ENCODE measurements at places on chromosomes 2 and 18.

GRCh38 chr18:69528435-69528834, 127.7 kb downstream of the DOK6 start:
- DNase-seq: peak; percentile 75

DNA sequence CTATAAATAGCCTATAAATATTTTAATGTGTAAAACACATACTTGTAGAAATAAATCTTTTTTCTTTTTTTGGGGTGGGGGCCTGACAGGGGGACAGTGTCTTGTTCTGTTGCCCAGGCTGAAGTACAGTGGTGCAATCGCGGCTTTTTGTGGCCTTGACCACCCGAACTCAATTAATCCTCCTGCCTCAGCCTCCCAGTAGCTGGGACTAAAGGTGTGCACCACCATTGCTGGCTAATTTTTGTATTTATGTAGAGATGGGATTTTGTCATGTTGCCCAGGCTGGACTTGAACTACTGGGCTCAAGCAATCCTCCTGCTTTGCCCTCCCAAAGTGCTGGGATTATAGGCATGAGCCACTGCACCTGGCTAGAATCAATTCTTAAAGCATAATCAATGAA, 37.6 kb downstream of the NPC1 start:
- DNase-seq: no peak

DNA sequence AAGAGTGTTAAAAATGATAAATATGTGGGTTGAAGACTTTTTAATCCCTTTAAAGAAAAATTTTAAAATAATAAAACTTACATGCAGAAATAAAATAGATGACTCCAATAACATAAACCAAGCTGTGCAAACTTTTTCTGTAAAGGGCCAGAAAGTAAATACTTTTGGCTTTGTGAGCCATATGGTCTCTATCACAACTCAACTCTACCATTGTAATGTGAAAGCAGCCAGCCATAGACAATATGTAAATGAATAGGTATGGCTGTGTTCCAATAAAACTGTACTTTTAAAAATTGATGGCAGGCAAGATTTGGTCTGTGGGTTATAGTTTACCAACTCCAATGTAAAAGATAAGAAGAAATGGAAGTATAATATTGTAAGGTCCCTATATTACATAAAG, 45.2 kb downstream of the SNED1 start:
- DNase-seq: no peak

GRCh38 chr2:143710196-143710595, 581.0 kb downstream of the ARHGAP15 start:
- no peak for DNase-seq

GRCh38 chr2:188623995-188624643, 332.4 kb downstream of the GULP1 start:
- DNase-seq: peak; percentile 42

GRCh38 chr2:215966274-215966673, 47.1 kb downstream of the MREG start:
- no peak for DNase-seq

DNA sequence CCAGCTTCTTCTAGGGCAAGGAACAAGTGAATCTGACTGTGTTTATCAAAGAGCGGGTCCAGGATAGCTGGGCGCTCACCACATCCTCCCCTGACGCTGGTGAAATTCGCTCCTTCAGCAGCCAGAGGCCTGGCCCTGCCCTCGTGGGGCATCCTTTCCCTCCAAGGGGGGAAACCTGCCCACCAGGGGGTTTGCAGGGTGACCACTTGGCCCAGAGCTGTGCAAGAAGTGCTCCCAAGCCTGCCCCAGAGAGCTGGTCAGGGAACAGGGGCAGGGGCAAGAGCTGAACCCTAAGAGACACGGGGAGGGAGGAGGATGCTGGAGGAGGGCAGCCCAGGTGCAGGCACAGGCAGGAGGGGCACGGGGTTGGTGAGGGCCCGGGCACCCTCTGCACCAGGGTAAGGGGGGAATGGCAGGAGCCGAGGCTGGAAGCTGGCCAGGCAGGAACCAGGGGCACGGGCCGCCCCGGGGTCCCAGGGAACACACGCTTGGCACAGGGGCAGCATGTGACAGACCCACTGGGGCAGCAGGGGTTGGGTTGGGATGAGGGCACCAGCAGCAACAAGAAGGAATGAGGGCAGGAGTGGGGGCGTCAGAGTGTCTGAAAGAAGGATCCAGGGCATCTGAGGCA, 2.8 kb upstream of the GPR55 start:
- DNase-seq: no peak

DNA sequence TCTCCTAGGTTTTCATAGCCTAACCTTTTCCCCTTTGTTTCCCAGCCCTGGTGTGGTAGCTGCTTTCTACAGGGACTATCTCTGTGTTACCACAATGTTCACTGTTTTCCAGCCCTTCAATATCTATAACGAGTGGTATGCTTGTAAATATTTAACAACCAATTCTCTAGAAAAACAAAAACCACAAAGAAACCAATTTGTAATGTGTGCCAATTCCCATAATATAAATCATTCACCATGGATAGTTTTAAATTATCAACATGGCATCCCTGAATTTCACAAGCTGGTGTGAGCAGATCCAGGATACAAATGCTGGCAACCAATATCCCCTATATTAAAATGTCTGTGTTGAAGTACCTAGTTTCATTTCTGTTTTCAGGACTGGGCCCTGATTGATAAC, 207.5 kb upstream of the FBXO11 start:
- no peak for DNase-seq

DNA sequence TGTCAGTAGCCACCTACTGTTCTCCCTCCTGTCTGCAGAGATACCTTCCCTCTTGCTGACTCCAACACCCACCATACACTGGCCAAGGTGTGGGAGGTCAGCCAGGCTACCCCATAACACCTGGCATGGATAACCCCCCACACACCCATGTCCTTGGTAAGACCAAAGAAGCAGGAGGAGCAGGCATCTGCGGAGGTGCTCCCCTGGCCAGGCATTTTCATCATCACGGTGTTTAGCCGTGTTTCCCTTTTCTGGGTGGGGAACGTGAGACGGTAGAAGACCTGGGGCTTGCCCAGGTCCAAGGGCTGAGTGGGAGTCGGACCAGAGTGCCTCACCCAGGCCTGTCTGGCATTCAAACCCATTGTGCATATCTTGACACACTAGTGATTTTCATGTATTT, 150.3 kb downstream of the SMAD7 start:
- no peak for DNase-seq

GRCh38 chr2:158045362-158045761, 56.3 kb upstream of the UPP2 start:
- DNase-seq: no peak

DNA sequence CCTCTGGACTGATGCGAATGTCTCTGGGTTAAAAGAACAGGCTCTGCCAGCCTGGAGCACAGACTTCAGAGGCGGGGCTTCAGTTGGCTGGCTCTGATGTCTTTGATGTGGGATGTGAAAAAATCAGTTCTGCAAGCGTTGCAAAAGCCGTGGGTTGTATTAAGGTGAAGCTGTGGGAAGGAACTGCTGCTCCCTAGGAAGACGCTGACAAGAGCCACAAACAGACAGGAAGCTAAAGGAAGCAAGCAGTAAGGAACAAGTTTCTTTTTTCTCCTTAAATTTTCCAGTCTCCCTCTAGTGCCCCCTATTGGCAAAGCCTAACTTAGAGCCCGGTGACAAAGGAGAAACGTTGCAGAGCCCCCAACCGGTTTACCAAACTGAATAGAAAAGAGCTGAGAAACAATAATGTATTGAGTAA, 239.0 kb downstream of the CCDC178 start:
- peak; percentile 21 for DNase-seq

DNA sequence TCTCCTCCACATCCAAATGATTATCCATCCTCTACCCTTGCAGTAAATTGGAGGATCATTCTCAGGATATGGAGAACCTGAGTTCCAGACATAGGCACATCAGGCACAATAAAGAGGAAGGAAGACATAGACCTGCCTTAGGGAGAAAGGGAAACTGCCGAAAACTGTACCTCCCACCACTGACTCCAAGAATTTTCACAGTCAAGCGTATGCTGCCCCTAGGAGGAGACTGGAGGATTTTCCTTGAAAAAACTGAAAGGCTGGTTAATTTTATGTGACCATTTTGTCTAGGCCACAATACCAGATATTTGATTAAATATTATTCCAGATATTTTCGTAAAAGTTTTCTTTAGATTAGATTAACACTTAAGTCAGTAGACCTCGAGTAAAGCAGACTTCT, 638.5 kb upstream of the PKDCC start:
- no peak for DNase-seq

- DNase-seq: no peak
Observed at GRCh38 chr2:240647503-240648154, 22.3 kb downstream of the GPR35 start.

- peak; percentile 75 for DNase-seq
Observed at GRCh38 chr2:176642074-176642473, 372.8 kb downstream of the MTX2 start.

GRCh38 chr2:31200972-31201371, 16.3 kb downstream of the CAPN14 start:
- DNase-seq: no peak

- DNase-seq: peak; percentile 32
Observed at GRCh38 chr2:60882971-60883753, 1.8 kb downstream of the REL start.

DNA sequence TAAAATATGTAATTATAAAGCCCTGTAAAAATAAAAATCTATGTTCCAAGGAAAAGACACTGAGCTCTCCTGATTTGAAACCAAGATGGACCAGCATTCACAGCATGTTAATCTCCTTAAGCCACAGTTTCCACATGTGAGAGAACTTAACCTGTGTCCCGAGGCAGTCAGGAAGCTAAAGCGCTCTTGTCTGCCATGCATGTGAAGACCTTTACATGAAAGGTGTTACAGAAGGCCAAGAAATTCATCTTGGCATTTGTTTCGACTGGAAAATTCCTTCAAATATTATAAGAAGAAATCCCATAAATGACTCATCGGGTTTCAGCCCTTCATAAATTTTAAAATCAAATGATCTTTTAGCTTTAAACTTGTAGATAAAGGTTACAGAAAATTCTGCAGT, 328.6 kb downstream of the CDH2 start:
- no peak for DNase-seq

- no peak for DNase-seq
Observed at GRCh38 chr2:144006139-144006538, 513.8 kb downstream of the ZEB2 start.

DNA sequence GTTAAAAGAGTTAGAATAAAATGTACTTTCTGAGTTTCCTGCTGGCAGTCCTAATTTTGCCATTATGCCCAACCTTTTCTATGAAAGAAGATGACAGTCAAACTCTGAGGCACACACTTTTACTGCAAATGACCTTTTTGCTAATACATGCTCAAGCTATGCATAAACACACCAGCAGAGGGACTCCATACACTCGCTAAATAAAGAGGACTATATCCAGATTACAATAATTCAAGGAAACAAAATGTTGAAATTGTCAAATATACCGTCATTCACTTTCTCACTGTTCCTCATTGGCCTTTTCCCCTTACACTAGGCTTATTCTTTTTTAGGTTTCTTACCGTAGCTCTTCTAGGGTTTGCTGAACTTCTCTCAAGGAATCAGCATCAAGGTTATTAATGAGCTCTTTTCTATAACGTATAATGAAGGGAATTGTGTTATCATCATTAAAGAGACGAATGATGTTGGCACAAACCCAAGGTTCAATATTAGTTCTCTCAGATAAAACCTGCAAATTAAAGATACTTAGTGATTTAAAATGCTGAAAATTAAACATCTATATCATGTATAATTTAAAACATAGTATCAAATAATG, 25.7 kb downstream of the SRBD1 start:
- peak; percentile 79 for DNase-seq

- no peak for DNase-seq
Observed at GRCh38 chr2:85577386-85578242, at the start of gene VAMP8. VAMP8 (plus strand) TSS chr2:85577586; CDS start chr2:85577647, 61 bp downstream.

DNA sequence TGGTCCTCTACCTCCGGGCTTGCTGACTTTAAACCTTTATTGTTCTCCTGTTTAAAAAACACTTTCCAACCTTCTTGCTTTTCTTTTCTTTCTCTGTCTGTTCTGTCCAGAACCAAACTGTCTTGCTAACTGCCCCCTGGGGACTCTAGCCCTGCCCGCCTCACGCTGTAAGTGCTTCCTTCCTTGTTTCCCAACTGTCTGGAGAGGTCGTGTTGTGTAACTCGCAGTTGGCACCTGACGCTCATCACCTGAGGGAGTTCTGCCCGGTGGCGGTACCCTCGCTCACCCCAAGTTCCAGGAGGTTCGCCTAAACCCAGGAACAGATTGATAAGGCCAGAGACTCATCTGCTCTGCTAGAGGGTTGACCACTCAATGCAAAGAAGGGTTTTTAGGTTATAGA, 123.4 kb downstream of the MTCL1 start:
- no peak for DNase-seq

- DNase-seq: no peak
Observed at GRCh38 chr18:31711365-31712172, 27.2 kb upstream of the B4GALT6 start.

DNA sequence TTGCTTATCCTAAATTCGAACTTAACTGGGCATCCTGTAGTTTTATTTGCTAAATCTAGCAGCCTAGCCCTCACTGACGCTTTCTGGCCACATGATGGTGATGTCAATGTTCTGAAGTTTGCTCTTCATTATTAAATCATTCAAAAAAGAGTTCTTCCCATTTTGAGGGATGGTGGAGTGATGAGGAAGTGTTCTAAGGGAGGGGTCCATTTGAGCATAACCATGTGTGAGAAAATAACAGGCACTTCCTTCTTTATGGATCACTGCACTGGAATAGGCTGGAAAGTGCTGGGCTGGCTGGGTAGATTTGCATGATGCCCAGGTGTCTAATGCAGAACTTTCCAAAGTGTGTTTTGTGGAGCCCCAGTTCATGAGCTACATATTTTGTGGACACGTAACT, 74.2 kb downstream of the TNFRSF11A start:
- no peak for DNase-seq

DNA sequence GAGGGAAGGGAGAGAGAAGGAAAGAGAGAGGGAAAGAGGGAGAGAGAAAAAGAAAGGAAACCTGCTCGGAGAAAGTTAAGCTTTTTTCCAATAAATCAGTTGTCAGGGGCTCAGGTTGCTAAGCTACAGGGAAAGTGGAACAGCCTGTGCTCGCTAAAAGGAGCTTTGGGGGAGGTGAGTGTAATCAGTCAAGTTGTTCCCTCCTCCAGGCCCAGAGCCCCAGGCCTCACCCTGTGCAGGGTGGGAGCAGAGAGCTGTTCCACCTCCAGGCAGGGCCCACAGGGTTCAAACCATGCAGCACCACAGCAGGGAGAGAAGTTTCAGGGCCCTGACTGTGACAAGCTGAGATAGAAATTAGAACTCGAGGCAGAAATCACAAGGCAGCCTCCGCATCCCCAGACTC, 56.4 kb upstream of the PPP1CB start:
- DNase-seq: no peak

DNA sequence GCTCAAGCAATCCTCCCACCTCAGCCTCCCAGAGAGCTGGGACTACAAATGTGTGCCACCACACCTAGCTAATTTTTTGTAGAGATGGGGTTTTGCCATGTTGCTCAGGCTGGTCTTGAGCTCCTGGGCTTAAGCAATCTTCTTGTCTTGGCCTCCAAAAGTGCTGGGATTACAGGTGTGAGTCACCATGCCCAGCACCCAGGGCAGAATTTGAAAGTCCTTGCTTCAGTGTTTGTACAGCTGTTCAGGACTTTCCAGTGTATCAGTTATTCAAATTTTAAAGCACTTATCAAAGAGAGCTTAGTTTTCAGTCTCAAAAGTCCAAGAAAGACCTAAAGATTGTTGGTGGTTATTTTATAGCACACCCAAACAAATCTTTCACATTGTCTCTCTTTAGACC, 43.6 kb upstream of the VPS54 start:
- peak; percentile 31 for DNase-seq

GRCh38 chr2:153715218-153715850, 156.4 kb upstream of the GALNT13 start:
- no peak for DNase-seq

GRCh38 chr18:29873211-29873610, 1169.3 kb downstream of the DSC3 start:
- DNase-seq: no peak

GRCh38 chr2:88832311-88832991, 141.0 kb downstream of the RPIA start:
- no peak for DNase-seq
